Right renal pelvis (tissue), 4 donors: ENCODE measurements at places on chromosomes 1 and 21.

- DNase-seq: no peak
Observed at GRCh38 chr1:233664253-233664652, 50.3 kb downstream of the KCNK1 start.

GRCh38 chr1:71488555-71489252 is 407.9 kb upstream of the ZRANB2 start:
- no peak for DNase-seq

- no peak for DNase-seq
Observed at GRCh38 chr1:2179283-2180013, 15.1 kb downstream of the FAAP20 start.

GRCh38 chr1:2049225-2049717 is 940 bp upstream of the PRKCZ start:
- DNase-seq: no peak

DNA sequence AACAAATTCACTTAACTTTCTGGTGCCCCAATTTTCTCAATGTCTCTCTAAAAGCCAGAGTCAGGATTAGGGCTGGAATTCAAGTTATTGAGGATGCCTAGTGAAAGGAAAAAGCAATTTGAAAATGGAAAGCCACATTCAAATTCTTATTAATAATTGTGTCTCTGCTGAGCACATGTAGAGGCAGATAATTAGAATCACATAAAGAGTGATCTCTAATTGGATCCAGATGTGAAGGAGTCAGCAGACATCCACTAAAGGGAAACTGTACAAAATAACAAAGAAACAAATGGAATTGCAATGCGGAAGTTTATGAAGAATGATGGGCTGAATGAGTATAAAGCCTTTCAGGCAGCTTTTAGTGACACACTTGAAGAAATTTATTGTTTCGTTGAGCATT is 482.6 kb downstream of the TTLL7 start:
- DNase-seq: no peak

DNA sequence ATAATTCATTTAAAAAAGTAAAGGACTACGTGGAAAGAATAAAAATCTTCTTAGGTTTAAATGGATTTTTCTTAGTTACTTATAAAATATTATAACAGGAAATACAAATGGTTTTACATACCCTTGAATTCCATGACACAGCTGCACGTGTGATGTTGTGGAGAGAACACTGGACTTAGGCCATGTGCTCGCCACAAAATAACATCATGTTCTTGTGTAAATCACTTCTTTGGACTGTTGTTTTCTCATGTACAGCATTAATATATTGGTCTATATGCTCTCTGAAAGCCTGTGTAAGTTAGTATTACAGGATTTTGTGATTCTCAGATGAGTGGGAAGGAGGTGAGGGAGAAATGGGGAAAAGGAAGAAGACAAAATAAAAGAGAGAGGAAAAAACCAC is 228.2 kb downstream of the DNM3 start:
- no peak for DNase-seq

- no peak for DNase-seq
Observed at GRCh38 chr21:15164678-15165303, 100.0 kb upstream of the NRIP1 start.

GRCh38 chr21:46111193-46111571 is 13.3 kb downstream of the COL6A2 start:
- DNase-seq: no peak

DNA sequence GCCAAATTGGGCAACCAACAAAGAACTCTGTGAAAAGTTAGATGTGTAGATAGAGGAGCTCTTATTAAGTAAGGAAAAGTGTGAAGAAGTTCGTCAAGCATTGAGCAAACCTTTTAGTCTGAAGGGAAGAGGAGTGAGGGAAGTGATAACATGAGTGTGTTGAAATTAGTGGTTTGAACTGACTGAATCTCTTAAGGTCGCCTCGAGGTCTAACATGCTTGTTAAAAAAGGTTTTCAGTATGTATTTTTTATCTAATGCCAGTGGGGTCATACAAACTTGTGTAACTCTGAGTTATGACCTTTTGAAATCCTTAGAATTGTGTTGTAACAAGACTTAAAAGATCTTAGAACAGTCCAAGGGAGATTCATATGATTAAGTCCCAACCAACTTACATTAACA is 34.1 kb downstream of the SOAT1 start:
- no peak for DNase-seq

DNA sequence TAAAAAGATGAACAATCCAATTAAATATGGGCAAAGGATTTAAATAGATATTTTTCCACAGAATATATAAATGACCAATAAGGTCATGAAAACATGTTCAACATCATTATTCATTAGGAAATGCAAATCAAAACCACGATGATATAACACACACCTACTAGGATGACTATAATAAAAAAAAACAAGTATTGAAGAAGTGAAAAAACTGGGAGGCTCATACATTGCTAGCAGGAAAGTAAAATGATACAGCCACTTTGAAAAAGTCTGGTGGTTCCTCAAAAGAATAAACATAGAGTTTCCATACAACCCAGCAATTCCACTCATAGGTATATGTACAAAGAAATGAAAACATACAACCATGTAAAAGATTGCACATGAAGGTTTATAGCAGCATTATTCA is 75.7 kb upstream of the RAB4A start:
- no peak for DNase-seq

DNA sequence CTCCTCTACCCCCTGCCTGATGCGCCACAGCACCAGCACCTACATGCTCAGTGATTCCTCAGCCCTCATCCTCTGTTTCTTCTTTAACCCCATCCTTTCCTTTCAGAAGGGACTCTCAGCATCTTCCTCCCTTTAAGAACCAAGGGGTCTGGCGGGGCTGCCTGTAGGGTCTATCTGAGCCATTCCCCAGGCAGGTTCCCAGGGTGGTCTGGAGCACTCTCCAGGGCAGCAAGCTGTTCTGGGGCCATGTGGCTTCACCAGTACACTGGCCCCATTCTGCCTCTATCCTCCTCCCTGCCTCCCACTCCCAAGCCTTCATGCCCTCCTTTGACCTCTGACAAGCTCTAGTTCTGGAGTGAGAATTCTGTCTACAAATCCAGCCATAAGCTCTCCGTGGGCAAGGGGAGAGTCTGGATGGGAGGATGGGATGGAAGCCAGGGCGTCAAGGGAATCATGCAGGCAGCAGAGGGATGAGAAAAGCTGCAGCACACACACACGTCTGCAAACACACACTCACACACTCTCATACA is 10.4 kb downstream of the BATF3 start:
- no peak for DNase-seq
